Stimulated activated CD4-positive, alpha-beta T cell treated with anti-CD3 and anti-CD28 coated beads, TNF-alpha, amount 100 ng/mL, for 48 hours (primary cell): ENCODE measurements at places on chromosomes 3 and 15.

DNA sequence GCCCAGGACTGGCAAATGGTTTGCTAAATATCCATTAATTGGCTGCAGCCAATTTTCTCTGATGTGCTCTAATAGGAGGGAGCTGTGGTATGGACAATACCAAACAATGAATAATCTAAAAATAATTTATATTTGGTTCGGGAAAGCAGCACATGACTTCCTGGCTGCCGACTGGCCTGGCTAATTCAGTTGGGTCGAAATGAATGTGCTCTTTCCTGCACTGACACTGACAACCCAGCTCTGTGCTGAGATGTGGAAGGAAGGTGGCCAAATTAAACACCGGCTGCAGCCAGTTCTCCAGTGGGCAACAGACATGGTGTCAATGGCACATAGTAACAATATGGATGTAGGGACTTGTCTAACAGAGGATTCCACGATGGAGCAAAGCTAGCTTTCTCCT is 21.1 kb upstream of the COLQ start:
- no peak for DNase-seq

DNA sequence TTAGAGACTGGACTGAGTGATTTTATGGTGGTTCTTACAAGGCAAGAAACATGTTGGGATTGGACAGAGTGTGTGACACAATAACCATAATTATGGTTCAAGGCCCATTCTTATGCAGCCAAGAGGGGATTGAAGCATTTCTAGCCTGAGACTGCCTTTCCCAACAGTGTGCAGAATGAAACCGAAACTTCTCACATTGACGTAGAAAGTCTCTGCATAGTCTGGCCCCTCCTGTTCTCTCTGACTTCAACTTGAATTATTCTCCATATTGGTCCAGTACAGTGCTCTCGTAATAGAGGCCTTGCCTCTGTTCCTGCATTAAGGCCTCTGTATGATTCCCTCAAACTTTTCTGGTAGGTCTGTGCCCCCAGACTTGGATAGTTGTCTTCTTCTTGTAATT is 138.3 kb downstream of the DIPK2A start:
- no peak for DNase-seq

DNA sequence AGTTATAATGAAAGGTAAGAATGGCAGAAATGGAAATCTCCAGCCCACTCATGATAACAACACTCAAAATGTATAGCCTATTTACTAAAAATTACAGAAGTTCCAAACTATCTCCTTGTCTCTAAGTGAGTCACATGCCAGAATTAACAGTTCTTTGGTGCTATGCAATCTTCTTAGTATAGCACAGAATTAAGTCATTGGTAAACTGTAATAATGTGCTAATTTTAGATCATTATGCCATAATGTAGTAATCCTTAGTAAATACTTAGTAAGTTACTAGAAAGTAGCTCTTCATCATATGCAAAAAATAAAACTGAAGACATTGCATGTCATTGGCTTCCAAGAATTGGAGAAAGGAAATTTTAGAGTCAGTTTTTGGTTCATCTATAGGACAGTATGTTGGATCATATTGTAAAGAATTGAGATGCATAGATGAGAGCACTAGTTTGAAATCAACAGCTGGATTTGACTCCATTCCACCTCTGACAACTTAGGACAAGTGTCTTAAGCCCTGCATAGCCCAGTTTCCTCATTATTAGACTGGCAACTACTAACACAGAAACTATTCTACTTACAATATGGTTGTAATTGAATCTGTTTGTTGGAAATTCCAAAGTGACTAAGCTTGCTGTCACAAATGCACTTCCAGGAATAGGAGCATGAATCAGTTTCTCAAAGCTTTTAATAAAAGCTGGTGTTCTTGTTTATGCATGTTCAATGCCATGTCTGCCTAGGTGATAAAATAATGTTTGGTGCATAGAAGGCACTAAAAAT is 40.1 kb upstream of the CD47 start:
- DNase-seq = no peak

DNA sequence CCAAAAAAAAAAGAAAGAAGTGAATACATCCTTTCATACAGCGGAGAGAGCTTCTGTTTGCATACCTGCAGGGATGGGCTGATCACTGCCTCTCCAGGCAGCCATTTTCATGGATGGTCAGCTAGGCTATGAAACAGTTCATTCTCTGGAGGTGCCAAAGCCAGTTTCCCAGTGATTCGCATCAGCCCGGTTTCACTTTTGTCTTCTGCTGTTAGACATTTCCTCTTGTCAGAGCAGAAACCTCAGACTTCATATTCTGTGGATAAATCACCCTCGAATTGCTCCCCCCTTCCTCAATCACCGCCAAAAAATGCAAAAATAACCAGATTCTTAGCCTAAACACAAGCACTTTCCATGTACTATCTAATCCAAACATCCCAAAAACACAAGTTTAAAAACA is 225.6 kb downstream of the ADAMTS9 start:
- no peak for DNase-seq

DNA sequence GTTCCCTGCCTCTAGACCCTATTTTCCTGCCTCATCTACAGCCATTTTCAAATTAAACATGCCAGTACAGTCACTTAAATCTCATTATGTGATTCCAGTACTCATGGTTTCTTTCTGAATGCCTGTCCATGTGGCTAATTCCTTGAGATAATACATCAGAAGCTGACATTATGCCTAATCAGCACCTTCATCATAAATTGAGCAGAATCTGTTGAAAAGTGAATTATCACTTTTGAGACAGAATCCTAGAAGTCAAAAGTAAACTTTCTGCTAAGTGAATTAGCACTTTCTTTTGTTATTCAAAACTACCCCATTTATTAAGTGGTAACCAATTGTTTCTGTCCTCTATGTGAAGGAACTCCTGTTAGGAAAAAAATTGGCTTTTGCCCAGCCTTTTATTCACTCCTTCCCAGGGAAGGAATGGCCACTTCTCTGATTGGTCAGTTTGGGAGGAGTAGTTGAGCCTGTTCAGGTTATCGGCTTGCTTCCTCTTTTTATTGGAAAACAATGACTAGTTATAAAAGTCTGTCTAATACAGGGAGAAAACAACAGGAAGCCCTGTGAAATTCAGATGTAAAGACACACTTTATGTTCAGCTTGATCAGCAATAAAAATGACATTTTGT is 40.5 kb downstream of the OSTN start:
- no peak for DNase-seq

GRCh38 chr3:10164546-10165393 is at the start of gene IRAK2:
TSS of gene IRAK2 (plus strand) at chr3:10164919. CDS start at chr3:10164955, 36 bp downstream.
- no peak for DNase-seq

- DNase-seq = no peak
Measured at GRCh38 chr3:20511863-20512505, 326.0 kb upstream of the SGO1 start.

DNA sequence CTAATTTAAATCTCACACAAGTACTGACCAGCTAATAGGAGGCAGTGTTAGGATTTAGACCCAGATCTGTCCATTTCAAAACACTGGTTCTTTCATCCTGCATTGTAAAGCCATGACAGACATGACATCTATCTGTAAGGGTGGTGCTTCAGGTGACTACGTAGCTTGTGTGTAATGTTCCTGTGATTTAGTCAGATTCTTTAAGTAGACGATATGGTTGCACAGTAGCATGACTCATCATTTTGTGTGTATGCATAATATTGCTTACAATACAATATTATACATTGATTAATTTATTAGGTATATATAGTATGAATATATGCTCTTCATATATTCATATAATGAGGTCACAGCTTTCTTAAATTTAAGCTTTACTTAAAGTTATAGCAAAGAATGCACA is 628.5 kb downstream of the GRM7 start:
- DNase-seq = no peak

DNA sequence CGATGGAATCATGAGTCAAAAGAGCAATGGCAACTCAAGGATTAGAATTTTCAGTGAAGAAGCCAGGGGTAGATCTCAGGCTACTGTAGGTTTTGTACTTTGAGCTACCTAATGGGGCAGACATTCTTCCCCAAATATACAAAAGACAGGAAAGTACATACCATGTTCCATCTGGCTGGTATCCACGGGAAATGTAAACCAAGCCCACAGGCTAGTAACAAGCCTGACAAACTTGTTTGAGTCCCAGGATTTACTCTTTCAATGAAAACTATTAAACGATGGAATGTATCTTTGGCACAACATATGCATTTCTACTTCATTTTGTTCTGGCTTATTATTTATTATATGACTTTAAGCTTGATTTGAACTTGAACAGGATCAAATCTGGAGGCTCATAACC is 44.2 kb upstream of the GOLIM4 start:
- DNase-seq = no peak

DNA sequence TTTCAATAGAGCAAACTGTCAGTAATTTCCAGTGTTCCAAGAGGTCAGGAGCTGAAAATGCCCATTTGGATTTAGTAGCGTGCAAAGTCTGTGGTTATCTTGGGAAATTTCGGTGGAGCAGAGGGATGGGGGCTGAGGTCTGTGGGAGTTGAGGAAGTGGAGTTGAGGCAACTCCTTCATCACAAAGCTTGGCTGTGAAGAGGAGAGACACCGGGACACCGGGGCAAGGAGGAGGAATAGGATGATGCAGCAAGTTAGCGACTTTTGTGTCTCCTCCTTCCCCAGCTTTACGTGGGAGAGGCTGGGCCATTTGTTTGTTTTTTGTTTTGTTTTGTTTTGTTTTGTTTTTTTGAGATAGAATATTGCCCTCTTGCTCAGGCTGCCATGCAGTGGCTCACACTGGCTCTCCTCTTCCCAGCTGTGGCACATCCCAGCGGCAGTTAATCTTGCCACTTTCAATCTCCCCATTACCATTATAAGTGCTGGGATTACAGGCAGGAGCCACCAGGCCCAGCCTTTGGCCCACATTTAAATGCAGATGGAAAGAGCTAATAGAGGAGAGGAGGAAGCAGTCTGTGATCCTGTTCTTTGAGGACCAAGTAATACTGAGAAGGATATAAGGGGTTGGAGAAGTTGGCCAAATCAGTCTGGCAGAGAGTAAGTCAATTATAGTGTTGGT is 47.1 kb downstream of the CRTC3 start:
- no peak for DNase-seq

GRCh38 chr15:74050556-74051234 is 31.7 kb downstream of the GOLGA6A start:
- no peak for DNase-seq

DNA sequence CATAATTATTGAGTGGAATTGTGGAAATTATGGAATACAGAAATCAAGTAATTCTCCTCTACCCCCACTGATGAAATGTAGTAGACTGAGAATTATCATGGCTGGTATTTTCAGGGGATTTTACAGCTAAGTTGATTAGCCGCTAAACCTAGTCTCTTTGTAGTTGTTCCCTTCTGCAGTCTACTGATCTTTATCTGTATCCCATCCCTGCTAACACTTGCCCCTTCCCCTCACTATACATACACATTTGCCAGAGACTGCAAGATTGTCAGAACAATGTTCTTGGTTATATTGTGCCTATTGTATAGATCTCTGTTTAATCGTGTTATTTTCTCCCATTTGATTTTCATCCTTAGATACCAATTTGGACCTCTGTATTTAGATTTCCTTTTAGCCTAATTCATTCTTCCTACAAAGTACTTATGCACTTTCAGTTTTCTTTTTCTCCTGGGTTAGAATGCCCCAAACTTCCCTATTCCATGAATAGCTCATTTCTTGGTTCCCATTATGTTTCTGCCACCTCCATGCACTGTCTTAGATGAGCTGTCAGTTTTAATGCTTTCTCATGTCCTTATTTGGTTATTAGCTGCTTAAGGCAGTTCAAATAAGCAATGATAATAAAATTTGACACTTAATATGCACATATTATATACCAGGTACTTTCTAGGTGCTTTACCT is 86.9 kb downstream of the CDIN1 start:
- DNase-seq = no peak

DNA sequence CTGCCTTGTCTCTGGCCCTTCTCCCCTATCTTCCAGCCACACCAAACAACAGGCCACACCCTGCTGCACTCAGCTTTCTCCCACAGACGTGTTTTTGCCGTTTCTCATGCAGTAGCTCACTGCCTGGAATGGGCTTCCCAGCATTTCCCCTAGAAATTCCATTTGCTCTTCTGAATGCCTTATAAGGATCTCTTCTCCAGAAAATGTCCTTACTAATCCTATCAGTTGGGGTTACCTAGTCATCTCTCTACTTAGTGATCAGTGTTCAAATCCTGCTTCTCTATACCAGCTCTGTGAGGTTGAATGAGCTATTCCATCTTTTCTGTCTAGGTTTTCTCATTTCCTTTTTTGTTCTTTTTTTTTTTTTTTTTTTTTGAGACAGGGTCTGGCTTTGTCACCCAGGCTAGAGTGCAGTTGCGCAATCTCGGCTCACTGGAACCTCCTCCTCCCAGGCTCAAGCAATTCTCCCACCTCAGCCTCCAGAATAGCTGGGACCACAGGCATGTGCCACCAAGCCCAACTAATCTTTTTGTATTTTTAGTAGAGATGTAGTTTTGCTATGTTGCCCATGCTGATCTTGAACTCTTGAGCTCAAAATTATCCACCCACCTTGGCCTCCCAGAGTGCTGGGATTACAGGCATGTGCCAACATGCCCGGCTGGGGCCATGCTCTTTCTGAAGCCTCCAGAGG is 98.2 kb upstream of the CHD2 start:
- no peak for DNase-seq

DNA sequence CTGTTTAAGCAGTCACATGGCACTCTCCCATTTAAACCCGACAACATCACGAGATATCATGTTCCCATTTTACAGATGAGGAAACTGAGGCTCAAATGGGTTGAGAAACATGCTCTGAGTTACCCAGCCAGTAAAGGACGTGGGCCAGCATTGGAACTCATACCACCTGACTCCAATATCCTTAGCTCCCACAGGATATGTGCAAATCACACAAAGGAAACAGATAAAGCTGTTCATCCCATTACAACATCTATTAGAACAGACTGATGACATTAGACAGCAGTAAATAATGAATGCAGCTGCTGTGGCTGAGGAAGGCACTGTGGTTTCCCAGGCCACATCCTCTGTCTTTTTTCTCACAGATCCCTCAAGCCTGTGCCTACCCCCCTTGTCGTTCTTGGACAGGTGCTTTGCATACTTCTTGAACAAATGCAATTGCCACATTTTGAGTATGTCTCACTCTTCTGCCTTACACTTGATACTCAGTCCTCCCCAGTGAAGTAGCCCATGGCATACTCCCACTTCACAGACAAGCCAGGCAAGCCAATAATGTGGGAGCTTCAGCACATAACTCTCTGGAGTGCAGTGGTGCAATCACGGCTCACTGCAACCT is 17.7 kb downstream of the FRMD4B start:
- DNase-seq = no peak

GRCh38 chr3:197507081-197507480 is 48.7 kb downstream of the BDH1 start:
- no peak for DNase-seq

GRCh38 chr3:143644370-143645089 is 203.7 kb downstream of the SLC9A9 start:
- no peak for DNase-seq
